Activated T-cell treated with anti-CD3 and anti-CD28 coated beads, Interleukin-2, amount 50 U/mL, for 1 hour (primary cell): ENCODE measurements at places on chromosomes 6 and 20.
A peak's percentile ranks its signal among the peaks of the same experiment; 100 is the strongest.

GRCh38 chr20:23082846-23083552, 3.1 kb downstream of the CD93 start:
- DNase-seq = no peak

- peak; percentile 43 for DNase-seq
Observed at GRCh38 chr20:25389858-25390537, 637 bp downstream of the ABHD12 start.

DNA sequence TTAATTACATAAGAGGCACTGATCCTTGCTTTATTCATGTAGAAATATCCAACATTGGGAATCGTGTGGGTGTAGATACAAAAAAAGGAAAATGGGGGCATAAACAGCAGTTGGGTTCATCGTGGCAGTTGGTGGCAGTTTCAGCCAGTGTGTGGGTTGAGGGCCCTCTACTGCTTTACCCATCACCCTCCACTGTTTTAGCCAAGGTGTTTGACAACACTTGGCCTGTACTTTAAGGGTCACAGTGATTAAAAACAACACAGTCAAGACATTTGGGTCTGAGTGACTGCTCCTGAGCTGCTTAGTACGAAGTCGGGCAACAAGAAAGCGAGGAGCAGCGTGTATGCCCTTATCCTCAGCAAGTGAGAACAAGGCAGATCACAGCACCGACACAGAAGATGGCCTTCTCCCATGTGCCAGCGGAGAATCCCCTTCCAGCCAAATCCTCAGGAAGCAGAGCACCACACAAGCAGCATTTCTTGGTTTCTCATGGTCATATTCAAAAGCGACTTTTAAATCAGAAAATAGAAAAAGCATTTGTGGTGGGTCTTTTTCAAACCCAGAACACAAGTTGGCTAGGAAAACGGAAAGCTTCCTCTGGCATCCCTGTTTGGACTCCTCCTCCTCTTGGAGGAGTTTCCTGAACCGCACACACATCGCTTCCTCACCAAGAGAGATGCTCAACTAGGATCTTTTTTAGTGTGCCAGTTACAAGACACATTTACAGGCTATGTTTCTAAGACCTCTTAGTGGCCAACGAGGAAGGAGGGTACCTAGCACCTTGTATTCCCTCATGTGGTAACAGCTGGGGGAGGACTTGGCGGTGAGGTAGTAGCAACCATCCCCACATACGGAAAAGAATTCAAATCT, 23.5 kb downstream of the EIF2S2 start:
- DNase-seq = no peak

GRCh38 chr6:99467509-99468106, 42.5 kb upstream of the PNISR start:
- no peak for DNase-seq
